Fibroblast of the conjunctiva (primary cell): ENCODE measurements at places on chromosomes 3 and 15.

DNA sequence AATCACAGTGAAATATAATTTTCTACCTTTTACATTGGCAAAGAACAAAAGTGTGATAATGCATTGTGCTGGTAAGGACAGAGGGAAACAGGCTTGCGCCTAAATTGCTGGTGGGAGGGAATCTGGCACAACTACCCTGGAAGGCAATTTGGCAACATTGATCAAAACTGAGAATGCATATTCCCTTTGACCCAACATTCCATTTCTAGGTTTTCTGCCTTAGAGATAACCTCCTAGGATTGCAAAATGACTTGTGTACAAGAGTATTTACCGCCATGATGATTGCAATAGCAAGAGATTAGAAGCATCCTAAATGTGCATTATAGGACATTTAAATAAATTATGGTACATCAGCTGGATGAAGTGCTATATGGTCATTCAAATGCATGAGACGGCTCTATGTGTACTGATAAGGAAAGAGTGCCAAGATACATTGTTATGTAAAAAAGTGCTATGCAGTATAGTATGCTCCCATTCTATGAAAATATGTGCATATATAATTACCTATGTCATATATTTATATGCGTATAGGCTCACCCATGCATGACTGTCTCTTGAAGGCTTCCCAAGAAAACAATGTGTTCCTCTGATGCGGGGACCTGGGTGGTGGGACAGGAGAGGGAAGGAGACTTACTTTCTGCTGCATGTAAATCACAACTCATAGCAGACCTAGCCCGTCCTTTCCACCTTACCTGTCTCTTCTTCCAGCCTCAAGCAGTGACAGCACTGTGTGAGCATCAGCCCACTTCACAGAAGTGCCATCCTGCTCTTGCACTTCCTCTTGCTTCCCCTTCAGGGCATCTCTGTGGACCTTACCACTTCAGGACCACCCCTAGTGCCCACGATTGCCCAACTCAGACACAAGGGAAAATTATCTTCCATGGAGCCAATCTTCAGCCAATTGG, 249.9 kb upstream of the TLE3 start:
- DNase-seq = no peak

DNA sequence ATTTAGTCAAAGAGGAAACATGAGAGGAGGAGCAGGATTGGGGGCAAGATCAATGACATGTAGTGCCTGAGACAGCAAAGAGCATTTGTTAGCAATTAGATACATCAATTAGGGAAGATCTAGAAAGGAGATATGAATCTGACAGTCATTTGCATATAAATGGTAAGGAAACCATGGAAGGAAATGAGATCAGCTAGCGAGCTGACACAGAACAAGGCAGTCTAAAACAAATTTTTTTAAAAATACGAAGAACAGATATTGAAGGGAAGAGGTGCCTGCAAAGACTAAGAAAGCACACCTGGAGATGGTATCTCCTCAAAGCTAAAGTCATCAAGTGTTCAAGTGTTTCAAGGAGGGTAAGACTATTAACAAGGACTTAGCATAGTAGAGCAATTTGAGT, 4.6 kb downstream of the EPM2AIP1 start:
- DNase-seq = no peak

GRCh38 chr3:13417166-13417947, 2.8 kb downstream of the NUP210 start:
- DNase-seq = no peak

DNA sequence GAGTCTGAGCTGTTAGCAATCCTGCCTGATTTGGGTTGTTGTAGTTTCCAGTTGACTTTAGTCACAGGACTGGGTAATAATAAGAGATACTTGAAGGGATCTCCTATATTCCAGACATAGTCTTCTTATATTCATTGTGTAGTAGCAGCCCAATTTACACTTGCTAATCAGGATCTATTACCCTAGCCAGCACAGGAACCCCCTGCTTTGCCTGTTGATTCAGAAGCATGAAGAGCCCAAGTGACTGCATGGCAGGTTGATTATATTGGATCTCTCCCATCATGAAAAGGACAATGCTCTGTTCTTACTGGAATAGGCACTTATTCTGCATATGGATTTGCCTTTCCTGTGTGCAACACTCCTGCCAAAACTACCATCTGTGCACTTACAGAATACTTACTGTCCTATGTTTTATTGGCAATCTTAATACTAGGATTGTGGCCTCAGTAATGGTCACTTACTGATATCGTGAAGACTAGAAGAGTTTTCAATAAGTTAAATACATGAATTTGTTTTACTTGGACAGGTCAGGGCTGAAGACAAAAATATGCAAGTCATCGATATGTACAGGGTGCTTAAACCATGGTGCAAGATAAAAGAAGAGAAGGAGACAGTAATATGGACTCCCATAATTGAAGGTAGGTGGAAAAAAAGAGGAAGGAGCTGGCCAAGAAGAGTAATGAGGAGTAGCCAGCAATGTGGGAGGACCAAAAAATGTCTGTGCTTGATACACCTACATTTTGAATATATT, 304.1 kb downstream of the MCTP2 start:
- DNase-seq = no peak

DNA sequence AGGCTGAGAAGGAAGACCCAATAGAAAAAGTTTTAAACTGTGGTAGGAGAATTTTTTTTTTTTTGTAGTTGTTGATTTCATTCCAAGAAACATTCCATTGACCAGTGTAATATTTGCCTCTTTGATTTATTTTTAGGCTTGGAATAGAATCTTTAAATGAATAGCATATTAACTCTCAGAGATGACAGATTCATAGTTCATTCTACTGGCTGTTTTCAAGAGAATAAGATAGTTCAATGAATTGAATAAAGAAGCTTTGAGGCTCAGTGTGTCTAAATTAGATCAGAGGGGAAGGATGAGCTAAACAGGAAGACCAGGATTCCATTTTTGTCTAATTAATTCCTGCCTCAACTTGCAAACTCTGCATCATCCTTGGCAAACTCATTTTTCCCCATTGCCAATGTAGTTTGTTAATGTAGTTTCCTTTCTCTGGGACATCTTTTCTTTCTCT, 98.4 kb downstream of the NAALADL2 start:
- DNase-seq = no peak

DNA sequence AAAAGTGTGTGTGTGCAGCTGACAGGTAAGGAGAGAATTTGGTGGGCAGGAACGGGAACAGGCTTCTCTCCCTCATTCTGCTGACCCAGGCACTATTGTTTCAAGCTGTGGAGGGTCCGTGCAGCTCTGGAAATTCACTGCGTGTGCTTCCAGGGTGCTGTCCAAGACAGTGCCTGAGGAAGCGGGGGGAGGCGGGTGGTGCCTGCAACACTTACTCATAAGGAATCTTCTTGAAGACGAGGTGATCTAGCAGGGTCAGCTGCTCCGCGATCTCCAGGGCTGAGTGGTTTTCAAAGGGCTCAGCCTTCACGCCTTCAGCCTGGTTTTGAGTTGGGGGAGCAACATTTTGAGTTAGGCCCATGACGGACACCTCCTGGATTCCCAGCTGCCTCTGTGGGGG, 46.6 kb upstream of the CTSH start:
- no peak for DNase-seq

- no peak for DNase-seq
Observed at GRCh38 chr3:110405830-110406585, 665.6 kb upstream of the NECTIN3 start.

DNA sequence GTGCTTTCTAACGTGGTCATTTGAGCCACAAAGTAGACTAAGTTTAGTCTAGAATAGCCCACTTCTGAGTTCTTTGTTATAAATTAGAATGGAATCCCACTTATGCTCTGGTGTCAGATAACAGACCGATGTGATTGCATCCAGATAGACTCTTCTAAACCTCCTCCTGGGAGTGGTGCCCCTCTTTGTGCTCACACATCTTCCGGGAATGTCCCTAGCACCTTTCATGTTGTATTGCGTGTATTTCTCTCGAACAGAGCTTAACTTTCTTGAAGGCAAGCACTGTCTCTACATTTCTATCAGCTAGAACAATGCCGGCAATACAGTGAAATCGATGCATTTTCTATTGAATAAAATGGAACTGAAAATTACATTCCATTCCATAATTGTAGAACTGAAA, 23.0 kb downstream of the CP start:
- DNase-seq = no peak

DNA sequence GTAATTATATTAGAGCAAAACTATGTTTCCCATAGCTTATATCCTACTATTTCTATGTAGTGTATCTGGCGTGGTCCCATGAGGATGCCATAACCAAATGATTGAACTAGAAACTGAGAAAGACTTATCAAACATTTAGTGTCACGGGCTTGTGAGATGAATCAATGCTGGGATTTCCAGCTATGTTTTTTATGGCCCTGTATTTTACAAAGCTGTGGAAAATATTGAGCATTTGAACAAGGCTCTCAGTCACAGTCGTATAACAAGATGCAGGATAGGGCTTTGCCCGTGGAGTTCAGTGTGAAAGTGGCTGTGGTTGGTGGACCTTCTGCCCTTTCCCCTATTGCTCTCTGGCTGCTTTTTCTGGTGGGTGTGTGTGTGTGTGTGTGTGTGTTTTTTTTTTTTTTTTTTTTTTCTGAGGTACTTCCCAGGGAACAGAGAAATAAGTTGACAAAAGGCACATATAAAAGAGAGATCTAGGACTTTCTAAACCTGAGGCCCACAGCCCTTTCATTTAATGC, 60.7 kb downstream of the CACNA1D start:
- no peak for DNase-seq
